ENCODE measurements at places on chromosomes 1 and 21.

- no peak for DNase-seq
Measured at GRCh38 chr1:76292418-76293184, 218.1 kb downstream of the ST6GALNAC3 start.

GRCh38 chr1:154433161-154433764 lies 28.1 kb downstream of the IL6R start:
- DNase-seq, result peak; percentile 44

DNA sequence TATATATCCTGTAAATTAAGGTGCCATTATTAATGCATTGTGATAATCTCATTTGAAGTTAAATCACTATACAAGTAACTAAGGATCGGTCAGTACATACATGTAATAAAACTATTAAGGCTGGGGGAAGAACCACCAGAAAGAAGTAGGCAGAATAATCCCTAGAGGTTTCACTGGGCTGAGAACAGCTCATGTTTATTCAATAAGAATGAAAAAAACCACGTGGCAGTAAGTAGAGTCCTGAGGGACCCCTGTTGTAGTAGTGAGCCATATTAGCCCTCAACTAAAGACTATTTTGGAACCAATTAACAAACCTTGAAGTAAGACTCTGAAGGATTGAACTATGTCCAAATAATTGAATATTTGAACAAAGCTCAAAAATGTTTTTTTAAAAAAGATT lies 46.9 kb upstream of the ADAM30 start:
- no peak for DNase-seq

- no peak for DNase-seq
Measured at GRCh38 chr1:240189386-240189989, 97.8 kb downstream of the FMN2 start.

DNA sequence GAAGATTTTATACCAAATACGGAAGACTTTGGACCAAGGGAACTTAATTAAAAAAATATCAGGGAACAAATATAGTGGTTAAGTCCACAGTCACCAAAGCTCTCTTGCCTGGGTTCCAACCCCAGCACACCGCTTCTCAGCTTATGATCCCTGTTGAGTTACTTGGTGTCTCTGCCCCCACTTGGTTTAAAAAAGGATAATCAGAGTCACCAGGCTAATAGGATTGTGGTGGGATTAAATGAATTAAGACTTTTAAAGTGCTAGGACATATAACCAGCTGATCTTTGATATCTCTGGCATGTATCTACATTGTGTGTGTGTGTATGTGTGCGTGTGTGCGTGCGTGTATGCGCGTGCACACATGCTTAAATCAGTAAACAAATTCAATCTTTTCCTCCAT lies 474.7 kb upstream of the DAB1 start:
- DNase-seq, result no peak

DNA sequence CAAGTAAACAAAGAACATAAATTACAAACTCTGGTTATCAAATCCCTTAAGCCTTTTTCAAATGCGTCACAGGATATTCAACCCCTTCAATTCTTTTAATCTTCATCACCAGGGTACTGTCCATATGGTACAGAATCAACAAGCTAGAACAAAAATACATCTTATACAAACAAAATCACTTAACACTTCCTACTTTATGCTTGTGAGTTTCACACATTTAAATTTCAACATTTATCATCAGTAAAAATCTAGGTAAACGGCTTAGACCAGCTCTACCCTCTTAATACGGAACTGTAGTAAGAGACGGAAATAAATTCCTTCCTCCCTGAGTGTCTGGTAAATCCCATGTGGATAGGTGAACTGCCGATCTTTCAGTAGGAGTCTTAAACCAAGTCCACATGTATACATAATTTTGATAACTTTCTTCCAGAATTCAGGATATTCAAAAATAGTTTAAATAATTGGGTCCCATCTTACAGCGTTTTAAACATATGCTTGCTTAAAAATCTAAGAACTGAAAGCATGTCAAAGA lies 1.0 kb downstream of the CCDC181 start:
- no peak for DNase-seq

DNA sequence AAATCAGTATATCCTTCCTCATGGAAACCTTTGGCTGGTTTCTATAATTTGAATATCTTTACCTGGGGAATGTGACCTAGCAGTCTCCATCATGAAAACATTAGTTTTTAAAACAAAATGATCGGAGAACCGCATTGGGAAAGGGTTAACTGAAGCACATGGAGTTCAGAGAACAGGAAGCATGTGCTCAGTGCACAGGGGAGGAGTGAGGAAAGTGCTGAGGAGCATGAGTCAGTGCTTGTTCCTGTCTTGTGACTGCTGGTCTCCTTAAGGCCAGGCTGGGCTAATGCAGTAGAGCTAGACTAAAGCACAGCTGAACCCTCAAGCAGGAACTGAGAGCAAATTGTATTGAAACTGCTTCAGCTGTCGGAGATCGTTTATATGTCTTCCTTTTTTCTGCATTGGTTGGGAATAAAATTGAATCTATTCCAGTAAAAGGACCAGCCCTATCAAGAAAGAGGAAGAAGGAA lies 5.8 kb downstream of the IFI16 start:
- peak; percentile 68 for DNase-seq

- no peak for DNase-seq
Measured at GRCh38 chr1:17099616-17100340, 19.5 kb downstream of the PADI2 start.

GRCh38 chr1:228208831-228209551 lies 1.1 kb downstream of the OBSCN start:
- no peak for DNase-seq

- DNase-seq, result no peak
Measured at GRCh38 chr1:206082831-206083695, 30.1 kb downstream of the RHEX start.

GRCh38 chr1:43300378-43301094 lies at the start of gene TIE1:
Gene TIE1, plus strand, starts transcription at chr1:43300982. Its CDS starts 90 bp downstream, at chr1:43301072.
- no peak for DNase-seq

- no peak for DNase-seq
Measured at GRCh38 chr1:4634793-4635406, 19.5 kb upstream of the AJAP1 start.

- DNase-seq, result no peak
Measured at GRCh38 chr1:178574345-178574744, 61.4 kb downstream of the TEX35 start.
